CD4-positive, alpha-beta T cell treated with Interleukin-6 for 4 hours (primary cell): ENCODE measurements at places on chromosomes 5 and 9.

- DNase-seq, result no peak
Measured at GRCh38 chr5:89308606-89309040, 425.6 kb upstream of the MEF2C start.

DNA sequence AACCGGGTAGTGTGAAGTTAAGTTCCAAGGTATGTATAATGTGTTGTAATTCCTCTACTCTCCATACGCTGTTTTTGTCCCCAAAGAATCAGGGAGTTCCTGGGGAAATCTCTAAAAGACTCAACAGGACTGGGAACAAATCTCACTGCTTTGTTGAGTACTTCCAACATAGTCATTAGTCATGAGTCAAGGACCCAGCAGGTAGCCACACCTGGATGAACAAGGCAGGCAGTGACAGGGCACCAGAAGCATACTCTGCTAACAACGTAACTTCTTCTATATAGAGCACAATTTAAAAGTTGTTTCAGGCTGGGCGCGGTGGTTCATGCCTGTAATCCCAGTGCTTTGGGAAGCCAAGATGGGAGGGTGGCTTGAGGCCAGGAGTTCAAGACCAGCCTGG is 126.8 kb downstream of the SLC1A3 start:
- no peak for DNase-seq

DNA sequence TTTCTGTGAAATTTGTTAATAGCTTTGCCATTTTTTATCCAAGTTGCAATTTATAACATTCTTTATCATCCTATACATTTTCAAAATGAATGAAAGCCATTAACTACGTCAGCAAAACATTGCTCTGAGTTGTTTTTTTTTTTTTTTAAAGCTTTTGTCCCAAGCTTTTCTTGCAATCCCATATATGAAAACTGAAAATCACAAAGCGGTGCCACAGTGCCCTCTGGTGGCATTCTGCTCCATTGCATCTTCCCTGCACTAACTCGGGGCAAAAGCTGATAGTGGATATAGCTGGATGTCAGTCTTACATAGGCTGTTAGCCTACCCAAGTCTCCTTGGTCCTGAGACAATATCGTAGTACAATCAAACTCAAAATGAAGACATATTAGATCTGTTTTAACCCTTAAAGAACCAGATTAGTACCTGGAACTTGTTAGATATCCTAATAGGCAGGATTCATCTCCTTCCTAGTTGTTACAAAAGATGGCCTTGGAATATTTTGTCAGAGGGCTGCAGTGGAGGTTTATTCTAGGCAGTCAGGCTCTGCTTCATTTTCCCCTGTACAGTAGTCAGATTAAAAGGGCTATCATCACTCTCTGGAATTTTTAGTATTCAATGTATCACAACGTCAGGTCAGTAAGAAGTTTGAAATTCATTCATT is 669.9 kb downstream of the PTPRD start:
- DNase-seq, result peak; percentile 29

- no peak for DNase-seq
Measured at GRCh38 chr9:20811872-20812271, 127.8 kb downstream of the FOCAD start.

GRCh38 chr9:110900456-110900855 is 137.8 kb downstream of the LPAR1 start:
- DNase-seq, result no peak

GRCh38 chr5:124231230-124231629 is 515.2 kb downstream of the ZNF608 start:
- DNase-seq, result no peak

- no peak for DNase-seq
Measured at GRCh38 chr5:126818736-126819135, 41.8 kb downstream of the LMNB1 start.

GRCh38 chr5:139392678-139393496 is 2.0 kb downstream of the PROB1 start:
- peak; percentile 77 for DNase-seq

DNA sequence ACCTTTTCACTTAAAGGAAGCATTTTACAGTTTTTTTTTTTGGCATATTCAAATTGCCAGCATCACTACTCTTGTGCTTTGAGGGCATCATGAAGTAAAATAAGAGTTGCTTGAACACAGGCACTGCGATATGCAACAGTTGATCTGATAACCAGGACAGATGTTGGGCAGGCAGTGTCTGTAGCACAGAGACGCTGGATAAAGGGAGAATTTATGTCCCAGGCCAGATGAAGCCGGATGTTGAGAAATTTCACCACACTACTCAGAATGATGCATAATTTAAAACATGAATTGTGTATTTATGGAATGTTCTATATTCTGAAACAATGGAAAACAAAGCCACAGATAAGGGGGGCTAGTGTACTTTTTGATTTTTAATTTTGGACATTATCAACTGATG is 71.4 kb downstream of the SLC12A2 start:
- DNase-seq, result no peak

DNA sequence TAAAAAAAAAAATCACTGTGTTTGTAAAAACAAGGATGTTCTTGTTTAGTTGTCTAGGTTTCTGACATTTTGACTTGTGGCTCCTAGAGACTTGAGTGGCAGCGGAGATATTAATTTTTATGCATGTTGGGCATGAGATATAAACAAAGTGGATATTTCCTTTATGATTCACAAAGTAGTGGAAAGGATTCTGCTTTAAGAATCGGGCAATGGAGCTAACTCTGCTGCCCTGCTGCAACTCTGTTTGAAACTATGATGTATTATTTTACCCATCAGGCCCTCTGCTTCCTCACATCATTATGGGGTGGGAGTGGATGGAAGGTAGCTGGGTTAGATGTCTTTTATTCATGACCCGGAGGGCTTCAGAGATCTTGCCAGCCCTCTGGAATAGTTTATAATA is 94.1 kb upstream of the CD180 start:
- no peak for DNase-seq

DNA sequence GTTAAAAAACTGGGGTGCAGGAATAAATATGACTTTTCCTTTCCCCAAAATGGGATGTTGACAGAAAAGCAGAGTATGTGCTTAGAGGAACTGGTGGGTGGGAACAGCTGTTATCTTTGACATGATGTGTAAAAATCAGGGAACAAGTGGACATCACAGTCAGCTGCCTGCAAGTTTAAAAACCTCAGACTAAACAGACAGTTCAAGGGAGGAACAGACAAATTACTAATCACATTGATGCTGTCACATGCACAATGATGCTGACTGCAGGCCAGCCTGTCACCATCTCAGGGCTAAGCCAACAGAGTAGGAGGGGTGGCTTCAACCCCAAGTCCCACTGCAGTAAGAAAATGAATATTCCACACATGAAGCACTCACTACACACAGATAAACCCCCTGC is 38.2 kb upstream of the UBAP2 start:
- no peak for DNase-seq

- no peak for DNase-seq
Measured at GRCh38 chr5:116785106-116785505, 210.5 kb upstream of the SEMA6A start.

DNA sequence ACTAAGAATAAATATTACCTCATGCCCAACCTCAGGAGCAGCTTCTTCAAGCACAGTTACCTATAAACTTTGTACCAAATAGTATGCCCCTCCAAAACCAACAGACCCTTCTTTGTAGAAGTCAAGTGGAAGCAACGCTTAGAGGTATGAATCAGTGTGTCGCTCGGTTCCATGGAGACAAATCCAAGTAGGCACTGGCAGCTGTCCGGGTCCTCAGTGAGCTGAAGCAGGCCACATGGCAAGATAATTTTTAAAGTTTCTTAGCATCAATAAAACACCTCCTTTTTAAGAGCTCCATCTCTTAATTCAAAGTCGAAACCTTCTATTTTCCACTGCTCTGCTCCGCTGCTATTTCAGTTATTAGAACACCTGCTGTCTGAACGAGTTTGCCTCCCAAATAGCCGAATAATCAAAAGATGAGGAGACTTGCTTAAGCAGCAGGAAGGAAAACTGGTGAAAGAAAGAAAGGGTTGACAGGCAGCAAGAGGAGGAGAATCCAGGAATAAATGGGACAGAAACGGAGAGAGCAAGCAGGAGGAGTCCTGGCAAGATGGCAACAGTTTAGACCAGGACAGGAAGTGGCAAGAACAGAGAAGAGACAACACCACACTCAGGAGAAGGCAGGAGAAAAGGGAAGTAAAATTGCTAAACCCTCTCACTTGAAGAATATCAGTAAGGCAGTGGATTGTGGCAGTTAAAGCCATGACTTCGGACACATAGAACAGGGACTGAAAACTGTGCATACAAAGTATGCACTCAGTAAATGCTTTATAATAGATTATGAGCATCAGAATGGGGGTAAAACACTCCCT is 65.0 kb downstream of the PPP2R2B start:
- no peak for DNase-seq

- DNase-seq, result no peak
Measured at GRCh38 chr9:123454361-123454760, 98.4 kb downstream of the CRB2 start.

- peak; percentile 33 for DNase-seq
Measured at GRCh38 chr5:141811287-141812155, 66.7 kb downstream of the PCDH1 start.

DNA sequence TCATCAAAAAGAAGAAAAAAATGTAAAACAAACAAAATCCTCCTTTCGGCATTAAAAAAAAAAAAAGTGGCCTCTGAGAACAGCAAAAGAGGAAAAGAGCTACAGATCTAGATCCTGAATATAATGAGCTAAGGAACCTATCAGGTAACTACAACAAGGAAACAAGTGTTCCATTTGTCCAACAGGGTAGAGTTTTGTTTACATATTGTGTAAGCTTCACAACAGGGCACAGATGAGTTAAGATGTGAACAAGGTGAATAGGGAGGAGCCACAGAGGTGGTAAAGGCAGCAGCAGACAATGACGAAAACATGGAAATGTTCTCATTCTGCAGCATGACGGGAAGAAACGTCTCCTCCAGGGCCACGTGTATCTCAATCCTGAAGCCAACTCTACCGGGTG is 14.4 kb downstream of the ELP1 start:
- no peak for DNase-seq

DNA sequence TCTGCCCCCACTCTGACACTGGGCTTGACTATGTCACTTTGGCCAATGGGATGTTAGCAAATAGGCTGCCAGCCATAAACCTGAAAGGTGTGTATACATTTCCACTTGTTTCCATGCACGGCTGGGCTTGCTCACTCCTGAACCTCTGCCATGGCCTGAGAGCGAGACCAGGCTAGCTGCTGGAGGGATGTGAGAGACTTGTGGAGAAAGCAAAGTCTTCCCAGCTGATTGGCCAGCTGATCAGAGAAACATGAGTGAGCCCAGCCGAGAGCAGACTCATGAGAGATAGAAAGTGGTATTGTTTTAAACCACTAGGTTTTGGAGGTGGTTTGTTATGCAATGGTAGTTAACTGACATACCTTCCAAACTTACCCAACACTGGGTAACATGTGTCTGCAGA is 13.9 kb downstream of the FAM193B start:
- no peak for DNase-seq

- DNase-seq, result no peak
Measured at GRCh38 chr5:131814990-131815389, 18.2 kb upstream of the FNIP1 start.

- DNase-seq, result no peak
Measured at GRCh38 chr9:116450378-116451139, 236.5 kb upstream of the TRIM32 start.

GRCh38 chr9:69134412-69134811 is 39.7 kb upstream of the TJP2 start:
- DNase-seq, result no peak

- DNase-seq, result no peak
Measured at GRCh38 chr9:121551985-121552753, 52.5 kb upstream of the GGTA1 start.

DNA sequence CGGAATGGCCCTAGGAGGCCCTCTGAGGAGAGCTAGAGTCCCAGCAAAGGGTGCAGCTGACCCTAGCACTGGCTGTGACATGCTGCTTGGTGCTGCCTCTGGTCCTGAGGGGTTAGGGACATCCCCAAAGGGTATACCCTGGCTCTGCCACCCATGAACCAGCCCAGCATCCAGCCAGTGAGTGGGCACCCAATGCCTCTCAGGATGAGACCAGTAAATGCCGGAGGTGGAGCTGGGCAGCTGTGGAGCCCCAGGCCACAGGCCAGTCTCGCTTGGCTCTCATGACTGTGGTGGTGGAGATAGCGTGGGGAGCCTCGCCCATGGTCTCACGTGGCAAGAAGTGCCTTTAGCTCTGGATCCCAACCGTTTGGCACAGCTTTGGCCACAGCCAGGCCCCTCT is 3.7 kb upstream of the CEL start:
- no peak for DNase-seq

- DNase-seq, result no peak
Measured at GRCh38 chr5:150024346-150024984, 23.9 kb downstream of the HMGXB3 start.

- DNase-seq, result no peak
Measured at GRCh38 chr5:133256276-133256675, 204.5 kb downstream of the HSPA4 start.

GRCh38 chr9:22102146-22103053 is 93.3 kb upstream of the CDKN2B start:
- no peak for DNase-seq

GRCh38 chr5:10409504-10409903 is 32.2 kb upstream of the ROPN1L start:
- no peak for DNase-seq

DNA sequence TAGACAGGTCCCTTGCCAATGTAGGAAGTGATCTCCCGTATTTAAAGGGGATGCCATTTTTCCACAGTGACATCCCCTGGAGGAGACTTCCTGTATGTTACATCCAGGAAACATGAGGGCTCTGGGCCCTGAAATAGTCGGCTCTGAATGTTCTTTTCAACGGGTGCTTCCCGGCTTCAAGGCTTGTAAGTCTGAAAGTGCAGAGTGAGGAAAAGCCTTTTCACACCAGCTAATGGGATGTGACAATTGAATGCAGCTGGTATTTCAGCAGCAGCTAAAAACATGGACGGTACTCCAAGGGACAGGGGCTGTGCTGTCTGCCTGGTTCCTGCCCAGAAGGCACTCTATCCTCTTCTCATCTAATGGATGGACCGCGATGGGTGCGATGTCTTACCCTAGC is 1.4 kb downstream of the IL9 start:
- no peak for DNase-seq

GRCh38 chr5:55143624-55144023 is 16.3 kb upstream of the GPX8 start:
- DNase-seq, result no peak

GRCh38 chr5:141686648-141687416 is 4.8 kb upstream of the ARAP3 start:
- DNase-seq, result no peak

GRCh38 chr5:57299986-57300385 is 126.1 kb downstream of the GPBP1 start:
- DNase-seq, result no peak

DNA sequence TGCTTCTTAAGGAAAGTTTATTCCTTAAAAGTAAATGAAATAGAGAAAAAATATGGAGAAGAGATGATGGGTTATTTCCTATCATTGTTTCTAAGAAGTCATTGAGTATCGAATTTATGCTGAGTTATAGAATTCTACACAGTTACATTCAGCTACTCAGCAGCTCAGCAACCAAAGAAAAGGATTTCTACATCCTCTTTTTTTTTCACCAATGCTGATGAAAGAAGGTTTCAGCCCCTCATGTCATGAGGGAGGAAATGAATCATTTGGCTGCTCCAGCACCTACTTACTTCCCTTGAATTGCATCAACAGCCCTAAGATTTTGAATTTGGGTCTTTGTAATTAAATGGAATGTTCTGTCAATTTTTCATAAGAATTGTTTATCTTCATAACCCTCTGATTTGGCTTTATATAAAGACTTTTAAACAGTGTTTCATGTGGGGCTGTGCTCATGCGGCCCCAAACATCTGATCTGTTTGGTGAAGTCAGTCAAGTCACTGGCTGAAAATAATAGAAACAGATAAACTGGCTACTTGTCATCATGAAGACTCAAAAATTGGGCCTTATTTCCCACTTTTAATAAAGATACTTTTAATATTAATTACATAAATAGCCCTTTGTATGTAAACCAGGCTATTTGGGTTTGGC is 18.5 kb upstream of the SNX2 start:
- DNase-seq, result no peak
